Smooth muscle cell of bladder (primary cell): ENCODE measurements at places on chromosomes 11 and 22. TPM values are rescaled to one million over a fixed set of nuclear protein-coding genes. Genes with fewer than 3 reads are reported as not detected.

Gene MS4A6A
- not detected in 2 replicates for total RNA-seq

Gene DAGLA
- total RNA-seq, result 1.3 and 1.8 TPM in 2 replicates

Gene MSANTD4
- total RNA-seq, result 43.1 and 48.3 TPM in 2 replicates

Gene OSM
- not detected in 2 replicates for total RNA-seq

Gene EFCAB6
- total RNA-seq, result 2.0 and 2.1 TPM in 2 replicates

Gene P2RY6
- total RNA-seq, result 0.14 and 0.18 TPM in 2 replicates

Gene ABCG4
- total RNA-seq, result 0.14 and 0.18 TPM in 2 replicates

Gene SAC3D1
- 5.0 and 6.4 TPM in 2 replicates for total RNA-seq

Gene GAL
- 0.43 TPM in 1 of 2 replicates, not detected in the other for total RNA-seq

Gene SCN3B
- total RNA-seq, result not detected in 2 replicates

Gene ESAM
- 0.14 and 0.55 TPM in 2 replicates for total RNA-seq

Gene LARGE2
- 0.09 TPM in 1 of 2 replicates, not detected in the other for total RNA-seq

Gene CCDC73
- total RNA-seq, result not detected in 2 replicates

Gene PAMR1
- total RNA-seq, result 499 and 594 TPM in 2 replicates

Gene ADORA2A
- 0.71 and 1.1 TPM in 2 replicates for total RNA-seq

Gene SHISA8
- not detected in 2 replicates for total RNA-seq

Gene ACTN3
- 0.14 and 0.18 TPM in 2 replicates for total RNA-seq

Gene SLC5A4
- total RNA-seq, result not detected in 2 replicates
